ENCODE measurements at places on chromosomes 1 and 21. TPM values are rescaled to one million over a fixed set of nuclear protein-coding genes. Genes with fewer than 3 reads are reported as not detected.

The ACAP3 gene
- total RNA-seq, result 83.7 TPM

- peak; percentile 27 for DNase-seq
- H3K4me3 ChIP-seq, result peak within 1 kb of the TSS; percentile 41
- H3K27me3 ChIP-seq, result no peaks in the 10 kb centered on the region
- H3K27ac ChIP-seq, result no peak within 1 kb of the TSS
Measured at GRCh38 chr1:171185091-171185490, at the start of gene FMO2. FMO2 (plus strand) TSS chr1:171185300; CDS start chr1:171185714, 414 bp downstream.

- H3K4me1 ChIP-seq, result no peaks in the 10 kb centered on the region
- no peaks in the 10 kb centered on the region for H3K36me3 ChIP-seq
- no peak overlapping the region for H3K27ac ChIP-seq
Measured at GRCh38 chr1:12764016-12764415, 9.5 kb upstream of the PRAMEF12 start.

DNA sequence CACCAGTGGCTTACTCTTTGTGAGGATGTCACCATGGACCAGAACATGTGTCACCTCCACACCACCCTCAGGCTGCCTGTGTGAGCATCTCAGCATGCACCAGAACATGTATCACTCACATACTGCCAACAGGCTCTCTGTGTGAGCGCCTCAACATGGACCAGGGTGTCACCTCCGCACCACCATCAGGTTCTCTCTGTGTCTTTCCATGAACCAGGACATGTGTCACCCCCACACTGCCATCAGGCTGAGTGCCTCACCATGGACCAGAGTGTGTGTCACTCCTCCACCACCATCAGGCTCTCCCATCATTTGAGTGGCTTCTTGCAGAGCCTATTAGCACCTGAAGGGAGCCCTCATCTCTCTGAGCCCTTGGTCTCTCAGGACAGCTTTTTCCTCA, 125.2 kb downstream of the ZNF648 start:
- no peak for DNase-seq
- no peak overlapping the region for H3K27ac ChIP-seq
- no peaks in the 10 kb centered on the region for H3K36me3 ChIP-seq
- H3K4me3 ChIP-seq, result no peak overlapping the region
- no peaks in the 10 kb centered on the region for H3K27me3 ChIP-seq

The SELP gene
- total RNA-seq, result 18.2 TPM

DNA sequence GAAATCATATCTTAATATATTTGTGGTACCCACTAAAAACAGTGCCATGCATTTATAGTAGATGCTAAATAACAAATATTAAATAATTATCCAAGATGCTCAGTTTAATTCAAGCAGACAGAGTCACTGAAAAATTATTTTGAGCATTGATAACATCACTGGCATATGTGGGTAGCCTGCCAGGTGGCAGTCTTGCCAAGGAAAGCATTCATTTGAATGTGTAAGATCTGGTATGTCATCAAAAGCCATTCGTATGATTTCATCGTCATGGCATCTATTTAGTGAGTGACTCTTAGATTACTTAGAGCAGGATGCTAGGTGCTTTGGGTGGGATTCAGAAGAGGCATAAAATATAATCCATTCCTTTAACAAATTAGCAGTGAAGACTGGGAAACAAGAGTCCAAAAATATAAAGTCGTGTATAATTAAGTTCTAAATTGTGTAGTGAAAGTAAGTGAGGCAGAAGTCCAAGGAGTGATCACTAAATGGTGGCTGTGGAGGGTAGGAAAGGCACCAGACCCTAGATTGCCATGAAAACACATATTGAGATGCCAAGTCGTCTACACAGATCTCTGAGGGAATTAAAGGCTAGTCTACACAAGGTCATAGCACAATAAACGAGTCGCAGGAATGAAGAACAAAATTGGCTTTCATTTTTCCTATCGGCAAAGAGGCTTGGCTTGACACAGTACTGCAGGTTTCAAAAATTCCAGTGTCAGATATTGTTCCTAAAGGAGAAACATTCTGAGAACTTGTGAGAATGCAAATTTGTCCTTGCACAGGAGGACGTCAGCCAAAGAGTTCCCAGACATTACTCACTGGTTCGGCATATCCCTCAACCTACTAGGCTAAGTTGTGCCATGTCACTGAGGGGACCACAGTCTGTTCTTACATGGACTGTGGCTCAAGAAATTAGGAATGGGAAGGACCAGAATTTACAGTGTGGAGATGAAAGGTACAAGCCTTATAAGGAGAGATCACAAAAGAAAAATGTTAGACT, 130.8 kb downstream of the LYPLAL1 start:
- H3K4me1 ChIP-seq, result no peaks in the 10 kb centered on the region
- DNase-seq, result no peak
- H3K27ac ChIP-seq, result no peak overlapping the region
- H3K36me3 ChIP-seq, result no peaks in the 10 kb centered on the region

The LRRC39 gene
- 0.39 TPM for total RNA-seq

The C1orf94 gene
- total RNA-seq, result not detected

The PACC1 gene
- 6.1 TPM for total RNA-seq

DNA sequence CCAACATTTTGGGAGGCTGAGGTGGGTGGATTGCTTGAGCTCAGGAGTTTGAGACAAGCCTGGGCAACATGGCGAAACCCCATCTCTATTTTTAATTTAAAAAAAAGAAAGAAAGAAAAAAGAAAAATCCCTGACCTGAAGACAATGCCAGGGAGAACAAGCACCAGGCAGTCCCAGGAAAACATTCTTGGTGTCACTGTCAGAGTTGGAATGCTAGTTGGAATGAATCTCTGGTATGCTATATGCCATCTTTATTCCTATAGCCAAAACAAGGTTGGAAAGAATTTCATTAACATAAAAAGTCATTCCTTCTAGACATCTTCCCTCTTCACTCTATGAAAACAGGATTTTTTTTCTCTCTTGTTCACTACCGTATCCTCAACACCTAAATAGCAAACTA, 2.8 kb downstream of the DNAJC8 start:
- H3K36me3 ChIP-seq, result peaks cover 4% of the 10 kb centered on the region
- no peaks in the 10 kb centered on the region for H3K27me3 ChIP-seq
- no peak overlapping the region for H3K27ac ChIP-seq
- no peak overlapping the region for H3K4me3 ChIP-seq

DNA sequence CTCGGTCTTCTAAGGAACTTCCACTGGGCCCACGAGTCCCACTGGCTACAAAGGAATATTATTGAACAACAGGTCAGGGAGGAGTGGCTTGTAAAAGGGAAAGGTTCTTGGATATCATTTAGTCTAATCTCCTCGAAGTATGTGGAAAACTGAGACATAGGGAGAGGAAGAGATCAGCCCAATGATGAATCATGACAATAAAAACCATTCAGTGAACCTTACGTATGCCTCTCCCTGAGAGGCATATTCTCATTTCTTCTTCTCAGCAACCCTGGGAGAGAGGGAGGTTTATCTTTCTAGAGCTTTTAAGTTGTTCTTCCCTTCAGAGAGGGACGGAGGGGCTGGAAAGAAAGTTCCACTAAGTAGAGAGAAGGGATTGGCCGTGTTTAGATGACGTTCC, 5.3 kb upstream of the MOB3C start:
- H3K27me3 ChIP-seq, result no peaks in the 10 kb centered on the region
- DNase-seq, result no peak
- H3K4me3 ChIP-seq, result no peak overlapping the region
- H3K27ac ChIP-seq, result no peak overlapping the region
- no peaks in the 10 kb centered on the region for H3K4me1 ChIP-seq

The ZBTB37 gene
- total RNA-seq, result 13.1 TPM

DNA sequence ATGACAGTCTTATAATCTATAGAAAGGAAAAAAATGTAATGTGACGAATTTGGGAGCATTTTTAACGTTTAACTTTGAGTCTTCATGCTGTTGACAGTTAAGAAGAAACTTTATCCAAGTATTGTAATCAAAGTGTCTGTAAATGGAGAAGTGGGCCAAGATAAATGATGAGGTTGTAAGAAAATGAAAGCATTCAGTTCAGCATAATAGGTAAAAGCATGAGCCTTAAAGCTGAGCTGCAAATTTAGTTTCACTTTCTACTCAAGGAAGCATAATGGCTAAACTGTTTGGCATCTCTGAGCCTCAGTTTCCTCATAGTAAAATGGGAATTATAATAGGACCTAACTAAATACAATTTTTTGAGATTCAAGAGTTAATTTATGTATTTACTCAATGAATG, 1554.8 kb downstream of the KCNT2 start:
- H3K27me3 ChIP-seq, result no peaks in the 10 kb centered on the region
- H3K4me3 ChIP-seq, result no peak overlapping the region
- no peak overlapping the region for H3K27ac ChIP-seq
- DNase-seq, result no peak
- no peaks in the 10 kb centered on the region for H3K4me1 ChIP-seq

DNA sequence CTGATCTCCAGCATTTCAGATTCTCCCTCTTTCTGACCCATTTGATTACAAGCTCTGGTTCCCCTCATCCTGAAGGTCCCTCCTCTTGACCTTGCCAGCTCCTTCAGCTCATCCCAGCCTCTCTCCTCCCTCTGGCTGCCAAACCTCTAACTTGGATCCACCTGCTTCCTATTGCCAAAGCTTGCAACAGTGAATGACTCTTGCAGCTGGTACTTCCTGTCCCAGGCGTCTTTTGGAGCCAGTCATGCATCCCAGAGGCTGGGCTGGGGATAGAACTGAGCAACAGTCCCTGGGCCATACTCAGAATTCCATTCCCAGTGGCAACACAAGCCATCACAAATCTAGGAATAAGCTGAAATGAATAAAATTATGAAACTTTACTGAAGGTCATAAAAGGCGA, 27.7 kb upstream of the SPOCD1 start:
- no peak overlapping the region for H3K4me3 ChIP-seq
- no peaks in the 10 kb centered on the region for H3K36me3 ChIP-seq
- no peaks in the 10 kb centered on the region for H3K4me1 ChIP-seq
- DNase-seq, result no peak

The KCNJ10 gene
- 6.5 TPM for total RNA-seq

GRCh38 chr1:28412731-28413130, 43.2 kb downstream of the PHACTR4 start:
- no peak overlapping the region for H3K4me3 ChIP-seq
- no peaks in the 10 kb centered on the region for H3K27me3 ChIP-seq
- DNase-seq, result no peak
- H3K4me1 ChIP-seq, result peaks cover 31% of the 10 kb centered on the region
- no peaks in the 10 kb centered on the region for H3K36me3 ChIP-seq
- H3K27ac ChIP-seq, result no peak overlapping the region

DNA sequence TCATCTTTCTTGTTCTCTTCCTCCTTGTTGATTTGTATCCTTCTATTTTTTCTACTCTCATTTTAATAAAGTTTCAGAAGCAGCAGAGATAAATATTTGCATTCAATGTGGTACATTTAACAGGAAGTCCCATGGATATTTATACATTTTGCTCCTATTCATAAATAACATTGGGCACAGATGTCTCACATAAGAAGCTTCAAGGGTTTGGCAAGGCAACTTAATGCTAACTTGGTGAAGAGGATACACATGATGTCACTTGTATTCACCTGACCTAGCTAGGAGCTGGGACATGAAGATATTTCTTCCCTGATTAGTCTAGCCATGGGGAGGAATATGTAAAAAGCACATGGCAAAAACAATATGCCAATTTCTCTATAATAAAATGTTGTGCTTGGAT, 65.1 kb upstream of the DUSP10 start:
- no peak for DNase-seq
- H3K27ac ChIP-seq, result no peak overlapping the region
- no peaks in the 10 kb centered on the region for H3K27me3 ChIP-seq
- H3K36me3 ChIP-seq, result no peaks in the 10 kb centered on the region
- H3K4me3 ChIP-seq, result no peak overlapping the region

The SLC25A34 gene
- total RNA-seq, result 2.8 TPM

The IVL gene
- not detected for total RNA-seq

The TSSK3 gene
- 0.44 TPM for total RNA-seq

All from tibial nerve (tissue), 4 donors.